ENCODE measurements at places on chromosomes 4 and X.

DNA sequence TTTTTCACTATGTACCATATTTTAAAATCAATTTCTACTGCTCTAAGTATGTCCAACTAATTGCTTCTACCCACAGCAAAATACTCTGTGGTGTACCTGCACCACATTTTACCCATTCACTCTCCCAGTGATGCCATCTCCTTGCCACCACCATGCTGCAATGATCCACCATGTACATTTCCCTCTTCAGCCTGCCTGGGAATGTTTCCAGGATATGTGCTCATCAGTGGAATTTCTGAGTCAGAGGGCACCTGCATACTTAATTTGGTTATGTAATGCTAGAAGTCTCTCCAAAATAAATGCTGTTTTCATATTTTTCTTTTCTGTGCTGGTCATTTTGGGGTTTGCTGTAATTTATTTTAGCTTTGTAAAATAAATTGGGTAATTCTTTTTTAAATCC lies 33.2 kb upstream of the OCIAD2 start:
- DNase-seq, result no peak

- DNase-seq, result no peak
Observed at GRCh38 chr4:147599769-147600168, 17.4 kb upstream of the TMEM184C start.

GRCh38 chr4:173990869-173991210 lies 292.6 kb downstream of the FBXO8 start:
- no peak for DNase-seq

DNA sequence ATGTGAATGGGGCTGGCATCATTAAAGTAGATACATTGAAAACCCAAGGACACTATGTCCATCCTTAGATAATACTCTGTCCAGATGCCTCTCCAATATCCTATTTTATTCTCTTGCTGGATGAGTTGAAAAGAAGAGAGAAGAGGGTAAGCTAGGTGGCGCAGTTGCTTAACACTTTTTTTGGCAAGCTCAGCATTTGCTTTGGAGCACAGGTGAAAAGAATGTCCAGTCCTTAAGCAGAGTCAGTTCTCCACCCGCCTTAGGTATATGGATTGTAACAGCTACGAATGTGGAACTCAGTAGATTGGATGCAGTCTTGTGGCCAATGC lies 208.4 kb downstream of the NWD2 start:
- no peak for DNase-seq
